Cardiac muscle cell (in vitro differentiated cells and primary cell): ENCODE measurements at places on chromosomes 12 and 14.

- H3K4me1 ChIP-seq: no peaks in the 10 kb centered on the region
- no peak overlapping the region for H3K27ac ChIP-seq
- H3K4me3 ChIP-seq: no peak overlapping the region
- no peaks in the 10 kb centered on the region for H3K36me3 ChIP-seq
- DNase-seq: no peak
These were observed 411.0 kb downstream of the LRIG3 start for GRCh38 chr12:58509116-58509885.

- no peak overlapping the region for H3K27ac ChIP-seq
- no peaks in the 10 kb centered on the region for H3K4me1 ChIP-seq
- H3K27me3 ChIP-seq: no peaks in the 10 kb centered on the region
- H3K36me3 ChIP-seq: peaks cover 46% of the 10 kb centered on the region
These were observed 29.2 kb downstream of the ZC3H14 start for GRCh38 chr14:88592031-88592430.

- H3K4me1 ChIP-seq: peaks cover 93% of the 10 kb centered on the region
- H3K4me3 ChIP-seq: no peak overlapping the region
- H3K27me3 ChIP-seq: no peaks in the 10 kb centered on the region
- H3K27ac ChIP-seq: peak overlapping the region; percentile 92
- peaks cover 4% of the 10 kb centered on the region for H3K36me3 ChIP-seq
- no peak for DNase-seq
These were observed 25.5 kb downstream of the ZNF664 start for GRCh38 chr12:123998344-123998990.

DNA sequence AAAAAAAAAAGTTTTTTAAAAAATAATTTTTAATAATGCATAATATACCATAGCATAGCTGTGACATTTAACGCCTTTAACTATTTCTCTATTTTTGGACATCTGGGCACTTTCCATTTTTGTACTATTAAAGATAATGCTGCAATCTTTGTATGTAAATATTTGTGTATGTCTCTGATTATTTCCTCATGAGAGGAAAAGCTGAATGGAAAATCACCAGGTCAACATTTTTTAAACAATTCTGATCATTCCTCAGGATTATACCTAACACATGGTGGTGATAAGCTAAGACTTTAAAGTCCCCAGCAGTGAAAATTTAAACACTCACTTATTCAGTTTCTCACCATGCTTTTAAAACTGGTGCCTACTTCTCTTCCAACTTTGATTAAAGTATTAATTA, 31.3 kb upstream of the NR1H4 start:
- no peaks in the 10 kb centered on the region for H3K27me3 ChIP-seq
- H3K36me3 ChIP-seq: no peaks in the 10 kb centered on the region
- no peak overlapping the region for H3K27ac ChIP-seq
- H3K4me3 ChIP-seq: no peak overlapping the region
